ENCODE measurements at places on chromosomes 13 and 19.

DNA sequence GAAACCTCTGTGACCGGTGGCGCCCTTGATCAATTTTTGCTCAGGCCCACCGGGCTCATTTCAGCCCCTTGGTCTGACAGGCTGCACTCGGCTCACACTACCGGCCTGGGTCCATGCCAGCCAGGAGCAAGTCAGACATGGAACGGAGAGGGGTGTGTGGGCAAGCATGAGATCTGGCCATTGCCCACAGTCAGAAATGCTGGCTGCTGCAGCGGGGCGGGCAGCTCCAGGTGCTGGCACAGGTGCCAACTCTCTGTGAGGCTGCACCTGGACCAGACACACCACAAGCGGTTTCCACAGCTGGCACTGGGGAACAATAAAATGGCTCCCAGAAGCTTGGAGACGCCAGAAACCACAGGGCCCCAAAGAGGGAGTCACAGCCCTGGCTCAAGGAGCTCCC is 43.6 kb upstream of the LPAR6 start:
- no peak for DNase-seq

- DNase-seq = no peak
Observed at GRCh38 chr13:51995677-51996551, 15.3 kb downstream of the ATP7B start.

DNA sequence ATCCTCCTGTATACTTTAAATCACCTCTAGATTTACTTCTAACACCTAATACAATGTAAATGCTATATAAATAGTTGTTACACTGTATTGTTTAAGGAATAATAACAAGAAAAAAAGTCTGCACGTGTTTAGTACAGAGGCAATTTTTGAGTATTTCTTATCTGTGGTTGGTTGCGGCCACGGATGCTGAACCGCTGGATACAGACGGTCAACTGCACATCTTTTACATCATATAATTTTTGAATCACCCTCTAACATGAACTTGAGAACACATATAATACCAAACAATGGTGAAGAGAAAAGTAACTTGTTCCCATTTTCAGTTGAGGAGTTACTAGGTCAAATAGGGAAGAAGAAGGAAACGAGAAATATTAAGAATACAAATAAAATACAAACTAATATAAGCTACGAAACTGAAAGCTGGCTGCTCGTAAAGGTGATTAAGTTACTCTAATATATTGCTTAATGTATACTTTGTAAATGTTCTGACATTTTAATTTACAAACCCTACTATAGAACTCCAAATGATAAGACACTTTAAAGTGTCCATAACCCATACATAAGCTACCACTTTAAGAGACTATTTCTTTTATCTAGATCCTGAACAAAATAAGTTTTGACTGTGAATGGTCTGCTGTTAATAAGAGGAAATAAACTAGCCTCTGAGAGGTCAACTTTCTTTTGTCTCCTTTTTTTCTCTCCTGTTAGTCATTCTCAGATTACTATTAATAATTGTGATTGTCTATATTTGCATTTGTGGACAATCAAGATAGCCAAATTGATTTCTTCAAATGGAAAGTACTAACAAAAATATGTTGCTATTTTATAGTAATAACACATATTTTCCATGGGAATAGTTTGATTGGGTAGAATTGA is 457.4 kb downstream of the DIAPH3 start:
- no peak for DNase-seq

DNA sequence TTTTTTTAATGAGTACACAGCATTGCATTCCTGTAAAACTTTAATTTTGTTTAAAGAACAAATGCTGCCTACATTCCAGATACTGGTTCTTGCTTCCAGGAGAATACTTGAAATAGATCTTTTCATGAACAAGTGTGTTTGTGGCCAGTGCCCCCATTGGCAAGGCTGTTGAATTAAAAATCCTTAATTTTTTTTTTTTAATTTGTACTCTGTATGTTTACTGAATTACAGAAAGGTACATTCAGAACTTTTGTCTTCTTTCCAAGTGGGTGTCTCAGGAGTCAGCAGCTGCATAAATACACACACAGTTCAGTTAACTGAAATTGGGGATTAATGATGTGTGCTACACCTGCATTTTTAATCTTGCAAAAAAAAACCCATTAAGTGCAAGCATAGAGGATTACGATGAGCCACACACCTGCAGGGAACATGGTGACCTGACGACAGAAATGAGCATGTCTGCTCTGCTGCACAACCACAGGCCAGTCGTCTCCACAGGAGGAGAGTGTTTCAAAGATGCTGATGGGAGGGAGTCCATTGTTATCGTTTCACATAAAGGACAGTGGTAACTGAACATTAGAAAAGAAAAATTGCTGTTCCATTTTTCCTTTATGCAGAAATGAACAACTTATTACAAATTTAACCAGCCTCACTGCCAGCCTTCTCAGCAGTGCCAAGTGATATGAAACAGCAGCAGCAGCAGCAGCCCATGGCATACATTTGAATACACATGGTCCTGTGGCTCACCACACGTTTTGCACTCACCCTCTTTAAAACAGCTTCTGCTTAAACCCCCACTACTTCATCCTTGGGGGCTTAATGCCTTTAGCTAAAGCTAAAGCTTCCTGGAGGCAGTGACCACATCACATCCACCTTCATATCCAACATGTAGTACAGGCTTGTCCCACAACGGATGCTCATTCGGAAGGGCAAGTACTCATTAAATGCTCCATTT is 72.3 kb upstream of the RFC3 start:
- DNase-seq = no peak

- no peak for DNase-seq
Observed at GRCh38 chr13:112967686-112968379, 1.2 kb upstream of the MCF2L start.

- DNase-seq = no peak
Observed at GRCh38 chr19:9078651-9079050, 8.2 kb upstream of the OR1M1 start.

- no peak for DNase-seq
Observed at GRCh38 chr13:21372530-21372929, 86.6 kb downstream of the ZDHHC20 start.

DNA sequence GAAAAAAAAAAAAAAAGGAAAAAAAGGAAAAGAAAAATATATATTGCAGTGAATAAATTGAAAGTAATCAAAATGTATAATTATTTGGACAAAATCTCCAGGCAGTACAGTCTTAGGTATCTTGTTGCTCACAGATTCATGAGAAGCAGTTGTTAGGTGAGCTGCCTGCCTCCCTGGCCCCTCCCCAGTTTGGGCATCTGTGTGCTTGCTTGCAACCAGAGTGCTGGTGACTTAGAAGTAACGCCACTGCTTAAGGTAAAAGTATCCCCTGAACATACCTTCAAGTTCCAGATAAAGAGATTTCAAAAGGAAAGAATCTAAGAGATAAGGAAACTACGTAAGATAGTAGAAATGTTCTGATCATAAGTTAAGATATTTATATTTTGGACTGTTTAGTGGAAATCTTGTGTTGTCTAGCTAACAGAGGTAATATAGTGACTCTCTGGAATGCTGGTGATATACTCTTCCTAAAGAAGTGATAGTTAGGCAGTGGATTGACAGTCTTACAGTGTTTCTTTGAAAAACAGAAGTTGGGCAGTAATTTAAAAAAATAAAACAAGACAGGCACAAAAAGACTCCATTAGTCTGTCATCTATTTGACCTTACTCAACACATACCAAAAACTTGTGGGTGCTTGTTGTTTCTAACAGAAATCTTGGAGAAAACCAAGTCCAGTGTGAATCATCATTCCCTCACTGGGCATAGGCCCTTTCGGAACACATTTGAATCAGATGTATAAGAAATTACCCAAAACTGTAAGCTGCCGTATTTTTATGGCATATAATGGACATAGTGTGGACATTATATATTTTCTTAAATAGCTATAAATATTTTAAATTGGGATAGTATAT is 38.3 kb upstream of the KCTD4 start:
- no peak for DNase-seq

GRCh38 chr19:28301463-28301862 is 911.5 kb downstream of the UQCRFS1 start:
- no peak for DNase-seq

- no peak for DNase-seq
Observed at GRCh38 chr13:28094306-28094705, 6.1 kb downstream of the FLT3 start.

- peak; percentile 84 for DNase-seq
Observed at GRCh38 chr19:13055213-13056051, 47.2 kb downstream of the LYL1 start.

- no peak for DNase-seq
Observed at GRCh38 chr19:40247178-40247577, 20.7 kb upstream of the CCNP start.

DNA sequence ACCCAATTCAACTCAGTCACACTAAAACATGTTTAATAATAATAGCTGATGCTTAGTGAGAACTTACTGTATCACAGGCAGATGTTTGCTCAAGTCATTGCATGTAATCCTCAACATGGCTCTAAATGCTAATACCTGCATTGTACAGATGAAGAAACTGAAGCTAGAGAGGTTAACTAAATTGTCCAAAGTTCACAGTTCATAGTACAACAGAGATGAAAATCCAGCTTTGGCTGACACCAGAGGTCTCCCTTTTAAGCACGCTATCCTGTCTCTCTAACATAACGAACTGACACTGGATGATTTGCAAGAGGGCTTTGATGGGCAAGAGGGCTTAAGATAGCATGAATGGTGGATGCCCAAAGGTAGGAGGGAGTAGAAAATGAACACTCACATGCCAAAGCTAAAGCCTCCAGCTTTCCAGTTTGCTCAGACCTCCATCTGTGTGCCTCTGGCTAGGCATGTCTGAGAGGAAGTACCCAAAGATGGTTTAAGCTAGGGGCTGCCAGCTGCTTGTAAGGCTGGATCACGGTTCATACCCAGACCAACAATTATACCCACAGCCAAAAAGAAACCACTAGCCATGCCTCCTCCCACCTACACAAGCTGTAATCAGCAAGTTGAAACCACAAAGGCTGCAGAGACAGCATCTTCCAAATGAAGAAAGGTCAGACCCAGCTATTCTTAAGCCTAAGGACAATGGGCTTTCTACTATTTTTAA is 196.9 kb upstream of the UBL3 start:
- no peak for DNase-seq

- no peak for DNase-seq
Observed at GRCh38 chr19:27925202-27925601, 1287.7 kb downstream of the UQCRFS1 start.

DNA sequence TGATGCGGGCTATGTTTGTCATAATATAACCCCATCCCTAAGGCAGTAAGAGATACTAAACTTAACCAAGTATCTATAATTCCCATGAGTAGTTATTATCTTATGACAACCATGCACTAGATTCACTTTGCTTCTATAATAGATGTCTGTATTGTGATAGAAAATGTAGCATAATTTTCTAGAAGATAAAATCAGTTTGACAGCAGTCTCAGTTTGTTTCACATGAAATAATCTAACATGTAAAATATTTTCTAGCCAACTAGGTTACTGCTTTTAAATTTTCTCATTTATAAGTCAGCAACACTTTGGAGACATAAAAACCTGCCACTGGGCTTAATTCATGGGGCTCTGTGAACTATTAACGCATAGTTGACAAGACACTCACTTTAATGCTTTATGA is 1410.7 kb upstream of the ATXN8OS start:
- DNase-seq = no peak

GRCh38 chr19:2726160-2726855 is 5.1 kb upstream of the DIRAS1 start:
- DNase-seq = no peak

DNA sequence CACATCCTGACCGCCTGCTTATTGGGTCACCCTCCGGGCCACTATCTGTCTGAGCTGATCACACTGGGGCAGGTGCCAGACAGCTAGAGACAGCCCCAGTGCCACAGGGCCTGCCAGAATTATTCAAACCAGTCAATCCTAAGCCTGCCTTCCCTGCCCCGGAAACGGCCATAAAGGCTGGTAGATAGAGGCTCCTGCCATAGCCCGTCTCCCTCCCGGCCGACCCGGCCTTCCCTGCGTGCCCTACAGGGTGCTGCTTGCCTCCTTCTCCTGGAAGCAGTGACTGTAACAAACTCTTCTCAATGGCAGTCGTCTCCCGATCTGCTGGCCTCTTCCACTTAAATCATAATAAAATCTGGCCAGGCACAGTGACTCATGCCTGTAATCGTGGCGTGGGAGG is 158.6 kb upstream of the SOX1 start:
- no peak for DNase-seq

GRCh38 chr13:23273498-23273897 is 92.7 kb downstream of the SGCG start:
- DNase-seq = no peak

DNA sequence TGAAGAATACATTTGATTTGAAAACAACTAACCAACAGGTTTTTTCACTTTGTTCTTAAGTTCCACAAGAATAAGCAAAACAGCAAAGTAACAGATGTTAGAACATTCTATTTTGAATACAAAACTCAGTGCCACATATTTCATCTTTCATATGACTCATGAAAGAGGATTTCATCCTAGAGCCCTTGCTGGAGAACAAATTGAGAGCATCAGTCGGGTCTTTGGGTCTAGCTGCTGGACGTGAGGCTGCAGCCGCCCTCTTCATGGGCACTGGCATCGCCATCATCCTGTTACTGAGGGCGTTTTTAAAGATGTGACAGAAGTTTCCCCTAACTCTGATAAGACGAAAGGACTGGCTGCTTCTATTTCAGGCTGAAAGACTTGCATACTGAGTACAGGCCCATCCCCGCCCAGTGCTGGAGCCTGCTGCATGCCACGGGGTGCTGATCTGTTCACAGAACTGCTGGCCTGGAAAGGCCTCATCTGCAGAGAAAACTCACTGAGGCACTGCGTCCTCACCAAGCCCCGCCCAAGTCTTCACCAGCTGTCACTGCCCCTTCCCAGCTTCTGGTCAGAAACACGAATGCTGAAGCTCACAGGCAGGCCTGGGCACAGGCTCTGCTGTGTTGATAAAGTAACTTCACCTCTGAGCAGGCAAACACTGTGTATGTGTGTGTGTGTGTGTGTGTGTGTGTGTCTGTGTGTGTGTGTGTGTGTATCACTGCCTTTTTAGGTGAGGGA is 101.4 kb downstream of the TUBGCP3 start:
- DNase-seq = no peak

- DNase-seq = no peak
Observed at GRCh38 chr19:10352764-10353671, 13.6 kb upstream of the ICAM3 start.

- peak; percentile 17 for DNase-seq
Observed at GRCh38 chr19:38142176-38143035, 81.6 kb downstream of the DPF1 start.

DNA sequence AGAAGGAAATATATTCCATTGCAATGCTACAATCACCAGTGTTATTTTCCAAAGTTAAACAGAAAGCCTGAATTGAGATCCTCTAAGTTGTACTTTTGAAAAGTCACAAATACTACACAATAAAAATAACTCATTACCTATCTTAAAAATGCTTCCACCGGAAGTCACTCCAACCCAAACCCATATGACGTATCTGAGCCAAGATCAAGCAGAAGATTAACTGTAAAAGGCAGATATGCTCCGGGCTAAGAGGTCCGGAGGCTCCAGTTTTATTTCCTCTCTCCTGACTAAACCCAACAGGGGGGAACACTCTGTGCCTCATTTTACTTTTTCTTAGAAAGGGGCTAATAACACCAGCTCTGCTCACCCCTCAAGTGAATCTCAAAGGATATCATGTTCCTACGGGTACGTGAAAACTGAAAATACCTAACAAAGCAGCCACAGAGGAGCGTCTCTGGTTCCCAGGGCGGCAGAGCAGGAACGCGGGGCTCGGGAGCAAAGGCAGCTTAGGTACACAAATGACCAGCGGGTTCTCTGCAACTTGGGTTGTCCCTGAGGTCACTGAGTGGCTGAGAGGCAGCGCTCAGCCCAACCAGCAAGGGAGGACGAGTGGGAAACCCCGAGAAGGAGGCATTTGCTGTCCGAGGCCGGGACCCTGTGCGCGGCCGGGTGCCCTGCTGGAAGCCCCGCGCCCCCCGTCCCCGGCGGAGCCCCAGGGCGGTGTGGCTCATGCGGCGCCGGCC is 750 bp downstream of the RAB20 start:
- DNase-seq = no peak
